NCI-H1417 treated with DMSO at 0.1 percent for 48 hours (cell line): ENCODE measurements at places on chromosomes 3 and 15.

DNA sequence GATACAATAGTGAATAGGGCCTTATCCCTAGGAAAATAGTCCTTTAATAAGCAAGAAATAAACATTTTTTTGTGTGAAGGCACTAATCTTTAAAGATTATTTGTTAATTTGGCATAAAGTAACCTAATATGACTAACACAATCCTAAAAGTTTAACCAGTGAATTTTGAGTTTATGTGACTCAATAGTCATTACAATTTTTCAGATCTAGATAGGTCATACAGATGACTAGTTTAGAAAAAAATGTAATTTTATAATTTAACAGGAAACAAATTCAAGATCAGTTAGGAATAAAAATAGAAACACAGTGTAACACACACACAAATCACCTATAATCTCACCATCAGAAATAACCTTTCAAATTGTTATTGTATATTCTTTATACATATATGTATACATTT is 620.7 kb upstream of the ALCAM start:
- no peak for DNase-seq

DNA sequence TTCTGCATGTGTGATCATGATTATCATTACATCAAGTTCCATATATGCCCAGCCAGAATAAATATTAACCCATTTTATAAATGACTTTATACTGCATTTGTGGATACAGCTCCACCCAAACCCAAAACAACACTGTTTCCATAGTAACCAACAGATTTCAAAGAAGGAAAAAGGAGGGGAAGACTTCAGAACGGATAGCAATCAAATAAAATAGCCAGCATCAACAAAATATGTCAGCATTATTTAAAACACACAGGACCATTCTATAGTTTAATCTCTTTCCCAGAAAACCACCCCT is 114.4 kb downstream of the FOXP1 start:
- DNase-seq, result no peak

DNA sequence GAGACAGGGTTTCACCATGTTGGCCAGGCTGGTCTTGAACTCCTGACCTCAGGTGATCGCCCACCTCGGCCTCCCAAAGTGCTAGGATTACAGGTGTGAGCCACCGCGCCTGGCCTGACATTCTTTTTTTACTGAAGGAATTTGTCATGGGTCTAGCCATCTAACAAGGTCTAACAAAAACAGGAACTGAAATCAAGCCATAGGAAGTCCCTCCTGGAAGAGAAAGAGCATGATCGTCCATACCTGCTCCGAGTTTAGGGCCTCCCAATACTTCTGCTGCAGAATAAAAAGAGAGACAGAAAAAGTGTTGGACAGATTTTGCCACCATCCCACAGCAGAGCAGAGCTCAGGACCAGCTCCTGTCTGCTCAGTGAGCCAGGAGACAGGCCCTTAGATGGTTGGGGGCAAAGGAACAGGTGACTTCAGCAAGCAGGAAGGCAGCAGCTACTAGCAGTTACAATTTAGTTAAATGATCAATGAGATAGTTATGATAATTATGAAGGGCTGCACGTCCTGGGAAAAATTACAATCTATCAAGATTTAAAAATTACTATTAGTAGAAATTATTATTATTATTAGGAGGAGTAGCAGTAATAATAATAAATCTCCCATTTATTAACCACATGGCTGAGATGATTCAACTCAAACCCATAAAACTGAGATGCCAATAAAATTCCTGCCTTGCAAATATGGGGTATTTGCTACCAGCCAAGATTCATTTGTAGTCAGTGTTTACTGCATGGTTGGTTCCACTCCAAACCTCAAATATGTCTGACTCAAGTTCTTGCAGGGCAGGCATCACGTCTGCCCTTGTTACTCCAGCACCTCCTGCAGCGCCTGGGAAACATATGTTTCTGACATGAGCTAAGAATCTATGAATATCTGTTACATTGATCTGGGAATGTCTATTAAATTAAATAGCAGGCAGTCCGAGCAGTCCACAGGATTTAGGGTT is 40.1 kb downstream of the TMEM44 start:
- DNase-seq, result no peak

- DNase-seq, result no peak
These were observed 74.8 kb upstream of the IL12A start for GRCh38 chr3:159913712-159914414.

GRCh38 chr3:113147681-113148261 is 63.6 kb upstream of the BOC start:
- no peak for DNase-seq

DNA sequence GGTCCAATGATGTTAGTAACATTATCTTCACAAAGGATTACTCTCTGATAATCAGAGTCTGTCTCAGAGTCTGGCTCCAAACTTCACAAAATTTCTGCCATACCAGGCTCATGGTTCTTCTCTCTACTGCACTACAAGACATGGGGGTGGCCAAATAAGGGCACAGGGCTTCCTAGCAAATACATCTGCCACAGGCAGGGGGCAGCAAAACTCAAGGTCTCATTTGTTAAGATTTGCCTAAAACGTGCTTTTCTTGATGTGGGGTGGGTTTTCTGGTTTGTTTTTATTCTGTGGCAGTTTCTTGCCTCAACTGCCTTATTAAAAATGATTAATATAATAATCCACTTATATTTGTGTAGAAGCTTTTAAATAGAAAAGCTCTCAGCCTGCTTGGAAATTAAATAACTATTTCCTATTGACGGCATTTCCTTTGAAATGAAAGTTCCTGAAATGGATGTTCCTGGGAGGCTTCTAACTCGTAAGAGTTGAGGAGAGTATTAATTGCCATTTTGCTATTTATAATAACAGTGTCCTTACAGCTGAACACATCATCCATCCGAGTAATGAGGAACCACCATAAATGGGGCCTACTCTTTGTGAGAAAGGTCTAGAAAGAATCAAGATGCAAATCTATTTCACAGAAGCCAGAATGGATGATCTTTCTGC is 53.8 kb downstream of the SST start:
- DNase-seq, result no peak

DNA sequence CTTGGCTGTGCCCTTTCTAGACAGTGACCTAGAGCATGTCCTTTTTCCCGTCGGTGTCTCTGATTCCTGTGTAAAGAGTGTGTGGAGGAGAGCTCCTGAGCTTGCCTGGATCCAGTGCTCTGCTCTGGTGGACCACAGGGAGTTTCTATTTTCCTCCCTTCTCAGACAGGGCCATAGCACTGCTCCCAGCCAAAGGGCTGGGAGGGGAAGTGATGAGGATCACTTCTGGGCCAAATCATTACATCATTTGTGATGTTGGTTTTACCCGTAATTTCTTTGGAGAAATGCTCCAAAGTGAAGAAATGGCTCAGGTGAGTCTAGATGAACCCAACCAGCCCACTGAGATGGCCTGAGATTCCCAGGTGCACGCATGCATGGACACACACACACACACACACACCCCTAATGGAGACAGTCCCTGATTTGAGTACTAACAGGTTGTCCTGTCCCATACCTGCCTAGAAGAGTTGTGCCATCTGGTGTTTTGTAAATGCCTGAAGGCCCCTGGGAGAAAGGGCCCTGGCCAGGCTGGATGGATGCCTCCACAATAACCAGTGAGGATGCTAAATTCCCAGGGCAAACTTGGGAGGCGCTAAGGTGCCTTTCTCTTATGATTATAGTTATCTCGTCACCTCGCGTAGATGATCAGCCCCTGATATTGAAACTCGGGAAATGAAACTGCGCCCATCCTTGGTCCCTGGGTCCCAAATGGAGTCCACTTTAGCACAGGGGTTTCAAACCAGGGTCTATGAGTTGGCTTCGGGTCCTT is 86.9 kb downstream of the ASB7 start:
- DNase-seq, result no peak

DNA sequence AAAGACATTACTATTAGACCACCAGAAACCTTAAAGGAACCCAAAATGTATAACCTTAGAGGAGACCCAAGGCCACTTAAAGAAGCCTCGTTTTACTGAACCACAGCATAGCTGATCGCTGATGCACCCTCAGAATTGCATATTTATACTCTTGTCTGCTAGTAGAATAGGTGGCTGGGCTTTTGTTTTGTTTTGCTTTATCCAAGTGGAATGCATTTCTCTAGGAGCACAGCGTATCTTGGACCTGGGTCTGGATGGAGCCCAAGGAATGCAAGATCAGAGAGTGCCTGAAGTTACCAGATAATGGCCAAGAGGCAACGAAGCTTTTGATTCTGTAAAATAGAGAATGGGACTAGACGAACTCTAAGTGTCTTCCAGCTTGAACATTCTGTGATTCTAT is 129.2 kb upstream of the COL8A1 start:
- no peak for DNase-seq

GRCh38 chr3:180959691-180960090 is 29.8 kb downstream of the DNAJC19 start:
- DNase-seq, result no peak

DNA sequence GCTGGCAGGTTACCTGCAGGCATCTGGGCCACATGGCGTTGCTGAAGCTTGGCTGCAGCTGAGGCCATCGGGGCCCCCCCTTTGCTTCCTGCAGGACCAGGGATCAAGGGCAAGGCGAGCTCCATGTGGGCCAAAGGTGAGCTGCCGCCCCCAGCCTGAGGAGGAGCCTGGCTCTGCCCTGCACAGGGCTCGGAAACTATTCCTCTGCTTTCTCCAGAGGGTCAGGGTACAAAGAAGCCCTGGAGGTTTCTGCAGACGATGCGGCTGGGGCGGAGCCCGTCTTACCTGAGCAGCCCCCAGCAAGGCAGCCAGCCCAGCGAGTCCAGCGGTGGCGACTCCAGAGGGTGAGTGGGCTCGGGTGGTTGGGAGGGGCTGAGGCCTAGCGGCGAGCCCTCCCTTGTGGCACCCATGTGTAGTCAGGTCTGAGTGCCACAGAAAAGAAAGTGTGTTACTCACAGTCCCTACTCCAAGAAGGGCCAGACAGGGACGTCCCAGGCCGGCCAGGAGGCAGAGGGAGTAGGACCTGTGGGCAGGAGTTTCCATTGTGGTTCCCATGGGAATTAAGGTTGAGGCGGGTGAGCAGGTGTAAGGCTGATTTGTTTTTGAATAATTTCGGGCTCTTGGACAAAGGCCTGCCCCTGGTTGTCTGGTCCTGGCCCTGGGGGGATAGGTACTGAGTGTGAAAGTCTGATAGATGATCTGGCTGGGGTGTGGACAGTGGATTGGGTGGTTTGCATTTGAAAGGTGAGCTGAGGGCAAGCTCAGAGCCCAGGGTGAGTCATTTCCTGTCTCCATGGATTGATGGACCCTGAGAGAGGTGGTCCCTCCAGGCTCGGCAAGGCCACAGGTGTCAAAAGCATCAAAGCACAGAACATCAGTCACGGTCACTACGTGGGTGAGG is 25.4 kb downstream of the CFAP100 start:
- DNase-seq, result no peak

DNA sequence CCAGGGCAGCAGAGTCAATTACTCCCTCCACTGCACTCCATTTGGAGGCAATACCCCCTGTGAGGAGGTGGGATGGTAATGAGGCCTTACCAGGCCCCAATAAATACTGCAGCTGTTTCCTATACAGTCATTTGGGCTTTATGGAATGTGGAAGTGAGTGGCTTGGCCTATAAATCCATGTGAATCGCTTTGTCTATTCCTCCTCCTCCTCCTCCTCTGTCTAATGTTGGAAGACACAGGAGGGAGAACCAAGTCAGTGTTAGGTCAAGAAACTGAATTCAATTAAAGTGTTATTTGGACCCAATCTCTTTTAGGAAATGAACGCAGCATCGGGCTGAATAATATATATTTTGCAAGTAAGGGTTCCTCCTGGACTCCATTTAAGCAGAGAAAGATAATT is 17.3 kb upstream of the SRGAP3 start:
- no peak for DNase-seq

- DNase-seq, result no peak
These were observed 39.4 kb upstream of the LMOD3 start for GRCh38 chr3:69161587-69162307.

DNA sequence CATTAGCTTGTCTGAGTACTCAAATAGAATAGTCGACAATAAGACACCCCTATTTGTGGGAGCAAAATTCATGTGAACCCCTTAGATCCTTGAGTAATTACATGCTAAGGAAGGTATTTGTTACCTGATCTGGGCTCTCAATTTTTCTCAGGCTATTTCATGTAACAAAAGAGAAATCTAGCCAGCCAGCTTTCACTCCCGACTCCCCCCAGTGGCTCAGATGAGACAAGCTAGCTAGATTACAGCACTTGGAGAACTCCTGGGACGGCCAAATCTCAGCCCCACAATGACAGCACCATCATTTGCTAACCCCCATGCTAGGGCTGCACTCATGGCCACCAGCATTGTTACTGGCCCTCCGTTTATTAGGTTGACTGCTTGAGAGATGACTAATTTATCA is 41.3 kb downstream of the GLDN start:
- DNase-seq, result no peak

DNA sequence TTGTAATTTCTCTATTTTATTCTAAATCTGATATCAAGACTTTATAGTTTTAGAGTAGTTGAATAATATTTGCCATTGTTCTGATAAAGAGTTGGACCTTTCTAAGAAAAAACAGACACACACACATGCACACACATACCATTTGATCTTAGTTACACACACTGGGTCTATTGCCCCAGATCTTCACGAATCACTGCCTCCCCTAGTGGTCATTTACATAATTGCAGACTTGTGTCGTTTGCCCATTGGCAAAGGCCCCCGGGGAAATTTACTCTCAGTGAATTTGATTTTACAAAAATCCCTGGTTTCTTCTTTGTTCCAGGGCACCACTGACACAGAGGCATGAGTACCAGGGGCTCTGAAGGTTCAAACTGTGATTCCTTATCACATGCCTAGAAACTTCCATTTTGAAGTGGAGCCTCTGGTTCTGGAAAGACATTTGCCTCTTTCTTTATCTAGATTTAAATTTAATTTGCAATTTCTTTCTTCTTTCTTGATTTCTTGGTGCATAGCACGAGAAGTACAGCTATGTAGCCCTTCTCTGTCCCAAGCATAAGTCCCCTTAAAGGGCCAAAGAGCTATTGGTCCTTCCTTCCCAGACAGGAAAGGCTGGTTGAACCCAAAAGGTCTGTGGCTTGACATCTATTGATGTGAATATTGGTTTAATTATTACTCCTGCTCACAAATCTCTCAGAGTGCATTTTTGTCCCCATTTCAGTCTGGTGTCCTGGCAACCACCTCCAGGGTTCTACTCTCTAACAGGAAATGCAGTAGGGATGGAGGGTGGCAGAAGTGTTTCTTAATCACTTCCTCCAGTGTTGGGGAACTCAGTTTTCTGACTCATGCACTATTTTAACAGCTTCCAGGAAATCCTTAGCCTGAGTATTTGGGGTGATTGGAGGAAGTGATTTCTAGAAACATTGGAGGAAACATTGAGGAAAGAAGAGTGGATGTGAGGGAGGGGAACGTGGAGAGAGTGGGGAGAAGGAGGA is 32.4 kb upstream of the SLC6A11 start:
- no peak for DNase-seq

GRCh38 chr15:34693053-34693744 is 61.6 kb downstream of the GJD2 start:
- no peak for DNase-seq

DNA sequence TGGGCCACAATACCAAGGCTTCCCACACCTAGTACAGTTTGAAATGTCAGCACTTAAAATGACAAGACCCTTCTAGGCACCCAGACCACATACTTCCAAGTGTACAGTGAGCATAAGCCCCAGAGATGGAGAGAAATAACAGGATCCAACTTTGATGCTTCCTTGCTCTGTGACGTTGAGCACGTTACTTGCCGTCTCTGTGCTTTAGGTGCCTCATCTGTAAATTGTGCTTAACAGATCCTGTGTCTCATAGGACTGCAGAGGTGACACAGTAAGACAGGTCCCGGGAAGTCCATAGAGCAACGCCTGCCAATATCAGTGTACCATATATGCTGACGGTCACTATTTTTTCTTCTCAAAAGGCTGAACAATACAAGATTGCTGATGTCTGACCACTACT is 59.1 kb downstream of the LRIG1 start:
- no peak for DNase-seq

- no peak for DNase-seq
These were observed 27.6 kb downstream of the TBC1D2B start for GRCh38 chr15:78049691-78050440.
